ENCODE measurements at places on chromosomes 12 and 14.

- DNase-seq = no peak
Measured at GRCh38 chr14:79576424-79576823, 634.9 kb downstream of the DIO2 start.

DNA sequence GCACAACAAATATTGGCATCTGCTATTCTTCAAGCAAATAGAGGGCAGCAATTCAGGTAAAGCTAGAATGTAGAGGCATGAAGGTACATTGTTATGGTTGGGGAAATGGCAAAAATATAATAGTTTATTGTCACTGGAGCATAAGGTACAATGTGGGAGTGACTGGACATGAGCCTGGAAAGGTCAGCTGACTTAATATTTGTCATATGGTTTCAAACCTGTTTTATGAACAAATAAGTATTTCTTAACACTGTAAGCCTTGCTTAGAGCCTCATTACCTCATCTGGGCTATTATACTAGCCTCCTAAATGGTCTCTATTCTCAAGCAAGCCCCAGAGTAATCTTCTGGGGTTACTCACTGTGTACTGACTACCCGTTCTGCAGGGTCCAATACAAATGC lies 33.7 kb downstream of the FAM177A1 start:
- no peak for DNase-seq

DNA sequence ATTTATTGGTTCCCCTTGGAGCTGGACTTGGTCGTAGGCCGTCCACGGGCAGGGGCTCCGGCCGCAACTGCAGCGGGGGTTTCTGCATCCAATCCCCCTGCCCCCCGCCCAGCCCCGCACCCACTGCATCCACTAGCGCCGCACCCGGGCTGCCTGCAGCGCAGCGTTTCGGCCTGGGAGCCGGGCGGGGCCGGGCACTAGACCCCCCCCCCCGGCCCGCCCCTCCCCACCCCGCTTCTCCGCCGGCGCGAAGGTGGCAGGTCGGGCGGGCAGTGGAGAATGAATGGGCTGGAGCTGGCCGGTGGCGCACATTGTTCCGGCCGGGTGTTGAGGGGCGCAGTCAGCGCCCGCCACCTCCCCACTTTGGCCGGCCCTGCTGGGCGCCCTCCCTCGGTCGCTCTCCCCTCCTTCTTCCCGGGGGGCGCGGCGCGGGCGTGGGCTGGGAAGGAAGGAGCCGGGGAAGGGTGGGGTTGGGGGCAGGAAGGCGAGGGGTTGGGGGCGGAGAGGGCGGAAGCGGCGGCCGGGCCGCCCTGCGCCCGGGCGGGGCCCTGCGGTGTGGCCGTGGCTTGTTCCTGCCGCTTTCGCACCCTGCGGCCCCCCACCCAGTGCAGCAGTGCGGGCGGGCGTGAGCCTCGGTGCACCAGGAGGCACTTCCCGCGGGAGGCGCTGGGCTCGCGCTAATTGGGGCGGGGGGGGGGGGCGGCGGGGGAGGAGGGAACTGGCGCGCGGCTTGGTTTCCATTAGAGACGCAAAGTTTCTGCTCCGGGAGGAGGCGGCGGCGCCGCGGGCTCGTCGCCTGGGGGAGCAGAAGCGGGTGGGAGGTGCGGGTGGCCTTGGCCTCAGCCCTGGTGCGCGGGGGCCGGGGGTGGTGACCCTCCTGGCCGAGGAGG lies 841 bp downstream of the CALM1 start:
- peak; percentile 25 for DNase-seq

GRCh38 chr12:132672116-132672515 lies 15.0 kb downstream of the POLE start:
- no peak for DNase-seq

DNA sequence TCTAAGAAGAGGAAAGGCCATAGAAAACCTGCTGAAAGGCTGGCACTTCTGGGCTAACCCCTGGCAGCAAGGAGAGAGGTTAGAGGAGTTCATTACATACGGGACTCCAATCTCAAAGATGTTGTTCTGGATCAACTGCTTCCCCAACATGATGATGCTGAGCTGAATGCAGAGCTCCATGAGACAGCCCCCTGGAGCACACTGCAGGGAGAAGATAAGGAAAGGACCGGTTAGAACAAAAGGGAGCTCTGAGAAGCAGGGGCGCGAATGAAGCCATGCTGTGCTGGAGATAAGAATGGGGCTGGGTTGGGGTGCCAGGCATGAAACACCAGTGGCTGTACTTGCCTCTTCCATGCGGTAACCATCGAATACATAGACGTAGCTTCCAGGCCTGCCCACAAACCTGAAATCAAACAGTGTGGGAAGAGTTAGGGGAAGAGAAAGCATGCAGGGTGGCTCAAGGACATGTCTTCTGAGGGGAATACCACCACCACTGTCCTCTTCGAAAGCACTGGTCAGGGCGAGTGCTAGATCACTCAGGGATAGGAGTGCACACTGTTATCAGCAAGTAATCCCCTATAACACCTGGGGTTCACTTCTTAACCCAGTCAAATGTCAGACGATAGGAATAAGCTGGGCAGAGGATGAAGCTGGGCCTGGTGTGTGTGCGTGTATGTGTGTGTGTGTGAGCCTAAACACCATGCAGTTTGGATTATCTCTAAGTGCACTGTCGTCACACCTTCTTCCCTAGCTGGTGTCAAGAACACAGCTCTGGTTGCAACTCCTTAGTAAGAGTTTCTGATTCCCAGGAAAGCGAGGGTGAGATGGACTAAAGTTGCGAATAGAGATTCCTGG lies 180.9 kb downstream of the NTF3 start:
- DNase-seq = no peak

DNA sequence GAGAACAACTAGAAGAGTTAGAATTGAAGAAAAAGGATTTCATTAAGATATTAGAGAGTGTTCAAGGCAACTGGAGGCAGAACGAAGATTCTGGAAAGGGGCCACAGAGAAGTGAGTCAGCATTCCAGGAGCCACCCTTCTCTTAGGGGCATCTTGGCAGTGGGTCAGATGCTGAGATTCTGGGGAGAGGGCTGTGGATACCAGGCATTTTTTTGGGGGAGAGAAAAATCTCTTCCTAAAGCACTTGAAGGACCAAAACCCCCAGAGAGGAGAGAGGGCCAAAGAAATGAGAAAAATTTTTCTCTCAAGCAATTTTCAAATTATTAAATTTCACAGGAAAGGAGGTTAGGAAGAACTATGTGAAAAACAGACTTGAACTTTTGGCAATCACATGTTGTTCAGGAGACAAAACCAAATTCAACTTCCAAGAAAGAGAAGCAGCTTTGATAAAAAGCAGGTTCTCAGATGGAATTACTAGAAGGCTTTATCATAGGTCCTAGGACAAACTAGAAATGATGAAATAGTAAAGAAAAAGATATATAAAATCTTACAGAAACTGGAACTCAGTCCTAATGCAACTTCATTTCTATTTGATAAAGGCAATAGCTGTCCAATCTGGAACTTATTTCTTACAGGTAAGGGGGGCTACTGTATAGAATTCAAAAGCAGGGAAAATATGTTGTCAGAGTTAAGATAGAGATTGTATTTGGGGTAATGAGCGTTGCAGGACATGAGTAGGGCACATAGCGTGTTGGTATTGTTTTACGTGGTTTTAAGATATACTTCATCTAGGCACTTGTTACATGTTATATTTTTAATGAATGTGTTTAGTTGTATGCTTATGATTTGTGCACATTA lies 1.1 kb upstream of the CLEC2D start:
- DNase-seq = no peak

DNA sequence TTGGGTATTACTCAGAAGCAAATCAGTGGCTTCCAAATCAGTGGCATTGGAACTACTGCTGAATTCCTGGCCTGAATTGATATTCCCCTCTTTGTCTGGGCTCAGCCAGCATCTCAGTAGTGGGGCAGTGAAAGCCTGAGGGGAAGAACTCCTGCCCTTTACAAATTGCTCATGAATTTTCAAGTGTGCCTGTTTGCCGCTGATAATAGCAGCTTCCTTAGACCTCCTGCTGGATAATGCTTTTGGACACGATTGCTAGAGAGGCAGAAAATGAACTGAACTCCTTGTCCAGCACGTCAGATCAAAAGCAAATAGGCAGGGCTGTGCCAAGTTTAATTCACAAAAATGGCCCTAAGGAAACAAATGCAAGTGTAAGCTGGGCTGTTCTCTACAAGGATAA lies 91.3 kb upstream of the GZMB start:
- DNase-seq = no peak

DNA sequence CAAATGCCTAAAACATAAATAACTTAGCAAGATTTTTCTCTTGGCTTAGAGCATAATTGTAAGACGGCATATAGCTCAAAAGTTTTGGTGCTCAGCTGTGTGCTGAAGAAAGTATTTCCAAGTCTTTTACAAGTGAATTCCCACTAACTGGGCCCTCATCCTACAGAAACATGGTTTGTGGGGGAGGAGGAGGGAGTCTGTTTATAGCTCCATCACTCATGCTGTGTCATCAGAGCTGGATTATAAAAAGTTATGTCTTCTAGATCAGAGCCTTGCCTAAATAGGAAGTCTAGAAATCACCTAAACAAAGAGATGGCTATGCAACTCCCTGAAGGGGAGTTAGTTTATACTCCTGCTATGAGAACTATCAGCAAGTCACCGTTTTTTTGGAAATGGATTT lies 65.9 kb upstream of the OTOGL start:
- DNase-seq = no peak

GRCh38 chr14:104040539-104040938 lies 45.0 kb upstream of the ASPG start:
- no peak for DNase-seq

DNA sequence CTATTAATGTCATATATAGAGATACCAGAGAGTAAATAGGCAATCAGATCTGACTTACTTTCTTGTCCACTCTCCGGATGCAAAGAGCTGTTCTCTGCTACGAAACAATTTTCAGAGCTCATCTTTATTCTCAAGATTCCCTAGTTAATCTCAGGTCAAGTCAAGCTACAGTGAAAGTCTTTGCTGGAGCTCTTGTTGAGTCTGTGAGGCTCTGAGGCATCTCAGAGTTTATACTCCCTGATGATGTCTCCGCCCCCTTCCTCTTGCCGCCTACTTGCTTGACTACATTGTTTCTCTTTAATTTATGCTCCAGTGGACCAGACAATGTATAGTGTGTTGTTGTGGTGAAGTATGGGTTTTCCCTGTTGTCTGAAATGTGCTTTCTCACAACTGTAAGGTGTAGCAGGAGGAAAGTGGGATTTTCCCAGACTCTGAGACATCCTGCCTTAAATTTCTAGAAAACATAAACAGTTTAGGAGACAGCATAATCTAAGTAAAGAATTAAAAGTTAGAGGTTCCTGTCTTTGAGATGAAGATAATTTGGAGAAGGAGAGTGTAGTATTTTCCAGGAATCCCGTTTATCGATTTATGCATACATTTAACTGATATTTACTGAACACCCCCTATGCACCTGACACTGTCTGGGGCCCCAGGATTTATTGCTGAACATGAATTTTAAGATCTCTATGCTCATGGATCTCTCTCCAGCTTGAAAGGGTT lies at the start of gene CD69:
CD69 (minus strand) TSS at position 203 of the 720 bp plus-strand sequence; CDS start at position 122, 81 bp downstream.
- DNase-seq = peak; percentile 91

- no peak for DNase-seq
Measured at GRCh38 chr12:82873951-82874350, 187.2 kb downstream of the TMTC2 start.

GRCh38 chr14:104557086-104557485 lies 22.5 kb upstream of the C14orf180 start:
- DNase-seq = no peak

GRCh38 chr12:45827974-45828373 lies 98.5 kb downstream of the ARID2 start:
- DNase-seq = no peak

- no peak for DNase-seq
Measured at GRCh38 chr14:50262865-50263264, 31.5 kb upstream of the SOS2 start.

DNA sequence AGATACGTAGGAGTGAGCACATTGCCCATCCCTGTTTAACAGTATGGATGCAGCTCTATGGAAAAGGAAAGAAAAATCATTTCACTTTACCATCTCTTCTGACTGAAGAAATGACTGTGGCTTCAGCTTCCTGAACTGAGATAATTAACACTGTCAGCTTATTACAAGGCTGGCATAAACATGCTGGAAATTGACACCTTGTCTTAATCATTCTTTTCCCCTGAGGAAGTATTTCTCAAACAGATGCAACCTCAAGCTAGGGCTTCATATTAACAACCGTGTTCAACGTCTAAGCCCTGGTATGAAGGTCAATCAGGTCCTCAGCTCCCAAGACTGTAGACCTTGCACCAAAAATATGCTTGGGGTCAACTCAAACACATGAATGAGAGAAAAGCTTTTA lies 25.0 kb downstream of the RERG start:
- DNase-seq = no peak

- peak; percentile 54 for DNase-seq
Measured at GRCh38 chr12:125185740-125186470, 120.7 kb downstream of the AACS start.

GRCh38 chr14:67778792-67779191 lies 37.6 kb downstream of the ZFYVE26 start:
- no peak for DNase-seq

DNA sequence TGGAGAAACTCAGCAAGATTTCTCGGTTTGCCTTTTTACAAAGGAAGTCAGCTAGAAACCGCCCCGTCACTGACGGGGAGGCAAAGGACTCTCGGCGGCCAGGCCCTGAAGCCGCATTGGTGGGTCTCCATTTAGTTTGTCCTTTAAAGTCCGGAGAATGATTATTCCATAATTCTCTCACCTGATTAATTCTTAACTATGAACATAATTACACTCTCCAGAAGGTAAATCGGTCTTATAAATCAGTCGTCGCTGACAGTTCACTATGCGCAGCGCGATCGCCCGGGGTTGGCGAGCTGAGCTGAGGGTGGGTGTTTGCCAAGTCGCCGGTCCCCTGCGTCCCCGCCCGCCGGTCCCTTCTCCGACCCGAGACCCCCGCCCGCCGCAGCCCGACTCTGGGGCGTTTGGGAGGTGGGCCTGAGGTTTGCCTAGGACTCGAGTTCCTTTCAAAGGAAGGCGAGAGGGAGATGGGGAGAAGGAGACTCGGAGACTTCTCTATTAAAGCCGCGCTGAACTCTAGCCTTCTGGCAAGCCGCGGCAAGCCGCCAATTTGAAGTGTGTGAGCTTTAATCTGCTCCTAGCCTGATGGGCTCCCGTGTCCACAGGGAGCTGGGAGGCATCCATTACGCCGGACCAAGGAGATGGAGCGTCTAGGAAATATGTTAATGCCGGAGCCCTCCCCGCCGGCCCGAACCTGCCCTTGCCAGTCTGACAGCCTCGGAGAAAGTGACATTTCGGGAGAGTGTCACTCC lies 392.9 kb downstream of the NOVA1 start:
- DNase-seq = no peak

- DNase-seq = no peak
Measured at GRCh38 chr12:127809275-127809674, 457.7 kb upstream of the TMEM132C start.

- peak; percentile 30 for DNase-seq
Measured at GRCh38 chr14:100031506-100032281, 33.5 kb upstream of the EVL start.

Data from bone marrow (tissue), 2 donors.